ENCODE measurements at places on chromosomes 1 and 21.

DNA sequence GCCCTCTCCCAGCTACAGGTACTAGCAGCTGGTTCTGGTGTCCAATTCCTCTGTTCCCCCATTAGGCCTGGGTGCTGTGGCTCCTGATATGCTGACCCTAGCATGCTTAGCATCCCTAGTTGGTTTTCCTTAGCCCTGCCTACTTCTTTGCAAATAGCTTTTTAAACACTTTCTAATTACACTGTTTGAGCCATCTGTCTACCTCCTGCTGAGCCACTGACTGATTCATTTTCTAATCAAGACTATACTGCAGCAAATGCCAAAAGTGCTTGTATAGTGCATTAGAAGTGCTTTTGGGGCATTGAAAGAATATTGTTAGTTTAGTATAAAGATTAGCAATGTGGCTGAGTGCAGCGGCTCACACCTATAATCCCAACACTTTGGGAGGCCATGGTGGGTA lies 36.3 kb downstream of the ERICH3 start:
- no peak for DNase-seq

DNA sequence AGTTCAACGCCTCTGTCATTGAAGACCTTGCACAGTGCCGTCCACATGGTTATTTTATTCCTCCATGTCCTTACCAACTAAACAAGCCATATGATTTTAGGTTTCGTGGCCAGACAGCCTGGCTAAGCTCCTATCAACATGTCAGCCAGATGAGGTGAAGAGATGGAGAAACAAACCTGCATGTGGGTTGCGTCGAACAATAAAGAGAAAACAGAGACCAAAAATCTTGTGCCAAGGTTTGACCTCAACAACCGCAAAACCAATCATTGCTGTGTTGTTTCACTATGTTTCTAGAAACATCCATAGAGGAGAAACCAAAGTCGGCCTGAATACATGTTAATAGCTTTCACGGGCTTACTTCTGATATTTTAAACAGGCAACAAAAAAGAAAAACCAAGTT lies 544.6 kb downstream of the SMYD3 start:
- DNase-seq = no peak

- no peak for DNase-seq
Measured at GRCh38 chr1:102852613-102853012, 255.7 kb downstream of the COL11A1 start.

DNA sequence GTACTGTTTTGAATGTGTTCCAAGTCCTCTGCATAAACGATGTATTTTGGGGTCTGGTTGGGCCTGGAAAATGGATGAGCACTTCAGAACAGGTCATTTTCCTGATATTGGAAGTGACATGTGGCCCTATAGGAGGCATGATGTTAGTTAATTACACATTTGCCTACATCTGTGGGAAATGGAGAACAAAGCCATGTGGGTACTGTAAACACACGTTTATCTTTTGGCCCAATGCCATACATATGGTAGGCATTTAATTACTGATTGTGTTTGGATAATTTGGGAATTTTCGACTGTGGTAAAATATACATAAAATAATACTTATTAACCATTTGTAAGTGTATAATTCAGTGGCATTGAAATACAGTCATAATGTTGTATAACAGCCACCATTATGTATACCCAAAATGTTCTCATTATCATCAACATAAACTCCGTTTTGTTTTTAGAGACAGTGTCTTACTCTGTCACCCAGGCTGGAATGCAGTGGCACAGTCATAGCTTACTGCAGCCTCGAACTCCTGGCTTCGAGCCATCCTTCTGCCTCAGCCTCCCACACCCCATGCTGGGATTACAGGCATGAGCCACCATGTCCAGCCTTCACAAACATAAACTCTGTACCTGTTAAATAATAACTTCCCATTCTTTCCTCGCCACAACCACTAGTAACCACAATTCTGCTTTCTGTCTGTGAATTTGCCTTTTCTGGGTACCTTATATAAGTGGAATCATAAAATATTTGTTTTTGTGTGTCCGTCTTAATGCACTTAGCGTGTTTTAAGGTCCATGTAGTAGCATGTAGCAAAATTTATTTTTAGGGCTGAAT lies 11.9 kb upstream of the RNPEP start:
- no peak for DNase-seq

GRCh38 chr1:115705085-115705951 lies 63.2 kb downstream of the CASQ2 start:
- no peak for DNase-seq

- DNase-seq = no peak
Measured at GRCh38 chr1:181493166-181493565, 9.8 kb downstream of the CACNA1E start.

All from H1 (cell line).